ENCODE measurements at places on chromosomes 3 and 15.

- DNase-seq = no peak
Observed at GRCh38 chr3:11459186-11459824, 184.4 kb downstream of the VGLL4 start.

DNA sequence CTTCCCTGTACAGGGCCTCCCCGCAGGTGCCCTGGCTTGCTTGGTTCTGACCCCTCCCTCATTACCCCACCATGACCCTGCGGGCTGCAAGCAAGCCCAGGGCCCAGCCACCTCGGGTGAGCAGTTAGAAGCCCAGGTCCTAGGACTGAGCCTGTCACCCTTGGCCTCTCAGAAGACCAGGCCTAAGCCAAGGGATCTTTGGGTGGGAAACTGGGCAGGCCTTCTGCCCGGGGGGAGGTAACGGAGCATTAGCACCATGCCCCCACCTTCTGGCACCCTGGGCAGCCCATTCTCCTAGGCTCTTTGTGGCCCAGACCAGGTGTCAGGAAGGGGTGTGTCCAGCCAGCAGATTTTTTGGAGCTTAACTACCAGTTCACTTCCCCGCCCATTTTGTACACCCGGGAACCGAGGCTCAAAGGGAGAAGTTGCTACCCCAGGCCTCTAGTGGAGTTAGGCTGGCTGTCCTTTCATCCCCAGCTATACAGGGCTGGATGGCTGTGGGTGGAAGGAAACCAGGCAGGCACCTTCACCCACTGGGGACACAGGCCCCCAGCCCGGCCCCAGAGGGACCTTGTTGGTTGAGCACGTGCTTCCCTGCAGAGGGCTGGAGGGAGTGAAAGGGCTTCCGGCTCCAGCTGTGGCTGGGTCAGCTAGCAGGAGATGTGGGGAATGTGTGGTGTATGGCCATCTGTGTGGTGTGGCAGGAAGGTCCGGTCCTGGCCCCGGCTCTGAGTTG, 1.4 kb downstream of the CSK start:
- no peak for DNase-seq

GRCh38 chr3:16788440-16789056, 96.2 kb upstream of the PLCL2 start:
- DNase-seq = no peak

GRCh38 chr3:40258555-40258954, 51.0 kb upstream of the EIF1B start:
- DNase-seq = no peak

DNA sequence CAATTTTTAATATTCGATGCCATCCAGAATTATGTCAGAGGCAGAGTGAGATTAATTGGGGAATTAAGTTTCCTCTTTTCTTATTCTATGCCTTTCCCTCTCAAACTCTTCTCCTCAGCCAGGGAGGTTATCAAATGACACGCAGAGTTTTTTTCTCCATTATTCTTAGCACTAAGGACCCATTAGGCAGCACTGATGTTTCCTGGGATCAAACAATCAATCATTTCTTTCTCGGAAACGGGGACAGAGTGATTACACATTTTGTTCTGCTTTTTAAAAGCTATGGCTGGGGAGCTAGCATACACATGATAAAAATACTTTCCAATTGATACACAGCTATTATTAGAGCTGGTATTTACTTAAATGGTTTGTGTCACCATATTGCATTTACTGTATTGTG, 35.3 kb upstream of the PSMD6 start:
- DNase-seq = no peak

- DNase-seq = no peak
Observed at GRCh38 chr3:123739754-123740153, 144.4 kb downstream of the MYLK start.

GRCh38 chr3:31379598-31379997, 153.1 kb upstream of the STT3B start:
- DNase-seq = no peak

GRCh38 chr3:152105446-152105845, 163.3 kb upstream of the MBNL1 start:
- no peak for DNase-seq

DNA sequence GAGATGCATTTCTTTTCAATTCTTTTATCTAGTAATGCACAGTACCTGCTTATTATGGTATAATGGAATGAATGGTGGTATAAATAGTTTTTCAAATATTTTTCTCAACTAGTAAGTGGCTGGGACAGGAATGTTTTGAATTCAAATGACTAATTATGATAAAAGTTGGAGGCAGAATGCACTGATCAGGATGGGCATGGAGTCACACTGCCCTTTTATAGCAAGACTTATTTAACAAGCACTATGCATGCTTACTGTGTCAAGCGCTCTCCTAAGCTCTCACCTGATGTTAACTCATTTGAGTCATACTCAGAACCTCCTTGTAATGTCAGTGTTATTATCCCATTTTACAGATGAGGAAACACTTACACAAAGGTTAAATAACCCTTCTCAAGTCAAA, 221.8 kb downstream of the FEZF2 start:
- no peak for DNase-seq

DNA sequence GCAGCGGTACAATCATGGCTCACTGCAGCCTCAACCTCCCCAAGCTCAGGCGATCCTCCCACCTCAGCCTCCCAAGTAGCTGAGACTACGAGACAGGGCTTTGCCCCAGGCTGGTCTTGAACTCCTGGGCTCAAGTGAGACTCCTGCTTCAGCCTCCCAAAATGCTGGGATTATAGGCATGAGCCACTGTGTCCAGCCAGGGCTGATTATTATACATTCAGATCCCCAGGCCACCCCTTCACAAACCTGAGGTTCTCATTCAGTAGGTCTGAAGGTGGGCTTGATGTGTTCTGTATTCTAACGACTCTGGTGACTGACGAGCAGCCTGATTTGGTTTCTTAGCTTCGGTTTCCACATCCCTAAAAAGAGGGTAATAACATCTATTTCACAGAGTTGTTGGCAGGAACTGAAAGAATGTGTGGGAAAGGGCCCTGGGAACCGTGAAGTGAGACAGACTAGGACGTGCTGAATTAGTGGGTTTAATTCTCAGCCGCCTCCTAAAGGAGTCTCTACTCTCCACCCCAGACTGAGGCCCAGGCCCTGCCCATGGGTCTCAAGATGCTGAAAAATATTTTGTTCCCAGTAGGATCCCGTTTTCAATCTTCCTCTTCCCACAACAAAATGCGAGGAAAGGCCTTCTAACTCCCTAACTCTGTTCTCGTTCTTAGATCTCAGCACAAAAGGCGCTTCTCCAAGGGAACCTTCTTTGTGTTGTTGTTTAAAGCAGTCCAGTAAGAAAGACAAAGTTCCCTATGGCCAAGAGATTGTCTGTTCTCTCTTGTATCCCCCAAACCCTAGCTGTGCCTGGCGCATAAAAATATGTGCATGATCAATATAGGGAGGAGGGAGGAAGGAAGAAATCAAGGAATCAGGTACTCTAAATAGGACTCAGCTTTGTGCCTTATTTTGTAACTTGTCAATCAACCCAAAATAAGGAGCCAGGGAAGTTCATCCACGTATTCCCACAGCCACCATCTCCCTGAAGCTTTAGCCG, 210.0 kb upstream of the TOPAZ1 start:
- DNase-seq = no peak

GRCh38 chr15:60259469-60259868, 138.3 kb downstream of the ANXA2 start:
- DNase-seq = no peak

Measured in smooth muscle cell of the brain vasculature (primary cell).